ENCODE measurements at places on chromosomes 7 and 10.

DNA sequence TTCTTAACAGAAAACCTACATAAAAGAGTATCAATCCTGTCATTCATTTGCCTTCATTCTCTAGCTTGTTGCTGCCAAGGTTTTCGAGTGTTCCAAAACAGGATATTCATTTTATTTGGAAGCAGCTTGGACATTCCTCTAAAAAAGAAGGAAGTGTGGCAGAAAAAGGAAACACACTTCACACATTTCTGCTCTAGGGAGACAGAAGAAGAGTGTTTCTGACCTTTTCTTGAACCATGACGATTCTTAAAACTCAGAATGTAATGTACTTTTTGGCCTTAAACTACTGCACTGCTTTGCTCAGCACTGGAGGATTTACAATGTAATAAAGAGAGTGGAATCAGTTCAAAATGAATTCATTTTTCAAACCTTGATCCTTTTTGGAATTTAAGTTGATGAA, 81.3 kb downstream of the SEMA3A start:
- DNase-seq = no peak

GRCh38 chr10:118045837-118046394, 825 bp downstream of the RAB11FIP2 start:
- DNase-seq = peak; percentile 3

DNA sequence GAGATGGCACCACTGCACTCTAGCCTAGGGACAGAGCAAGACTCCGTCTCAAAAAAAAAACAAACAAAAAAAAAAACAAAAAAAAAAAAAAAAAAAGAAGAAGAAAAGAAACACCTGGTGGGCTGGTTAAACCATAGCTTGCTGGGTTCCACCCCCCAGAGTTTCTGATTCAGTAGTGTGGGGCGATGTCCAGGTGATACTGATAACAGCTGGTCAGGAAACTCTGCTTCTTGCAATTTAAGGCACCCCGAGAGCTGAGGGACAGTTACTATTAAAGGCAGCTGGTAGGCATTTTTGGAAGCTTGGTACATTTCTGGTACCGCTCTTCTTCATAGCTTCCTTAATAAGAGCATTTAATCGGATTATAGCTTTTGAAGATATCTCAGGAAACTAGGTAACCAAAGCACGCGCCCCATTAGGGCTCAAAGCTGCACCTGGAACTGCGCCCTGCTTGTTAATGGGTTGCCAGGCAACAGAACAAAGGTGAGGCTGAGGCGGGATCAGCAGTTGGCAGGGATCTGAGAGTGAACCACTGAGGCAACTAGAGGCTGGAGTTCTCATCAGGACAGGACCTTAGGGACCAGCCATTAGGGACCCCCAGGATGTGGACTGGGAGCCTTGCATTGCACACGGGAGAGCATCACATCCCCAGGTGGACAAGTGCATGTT, 6.5 kb upstream of the SDK1 start:
- DNase-seq = no peak

DNA sequence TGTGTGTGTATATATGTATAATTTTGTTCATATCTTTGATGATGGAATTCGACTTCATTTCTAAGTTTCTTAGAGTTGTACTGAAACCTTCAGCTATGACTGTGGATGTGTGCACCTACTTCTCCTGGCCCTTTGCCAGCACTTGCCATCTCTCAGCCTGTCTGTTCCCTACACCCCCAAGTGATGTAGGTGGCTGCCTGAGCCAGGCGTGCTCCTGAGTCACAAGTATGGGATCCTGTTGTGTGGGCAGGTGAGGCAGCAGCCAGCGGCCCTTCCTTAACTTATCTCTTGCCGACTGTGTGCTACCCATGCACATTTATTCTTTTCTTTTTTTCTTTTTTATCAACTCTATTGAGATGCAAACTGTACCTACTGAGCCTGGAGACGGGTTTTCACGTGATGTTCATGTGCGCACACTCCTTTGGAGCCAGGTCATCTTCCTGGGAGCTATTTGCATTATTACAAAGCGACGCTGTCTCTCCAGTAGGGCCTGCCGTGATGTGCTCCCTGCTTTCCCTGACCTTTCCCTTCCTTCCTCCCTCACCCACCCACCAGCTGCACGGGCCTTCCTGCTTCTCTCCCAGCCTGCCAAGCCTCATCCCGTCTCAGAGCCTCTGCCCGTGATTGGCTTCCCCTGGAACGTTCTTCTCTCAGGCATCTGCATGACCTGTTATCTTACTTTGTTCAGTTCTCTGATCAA, 31.3 kb upstream of the GALNT11 start:
- no peak for DNase-seq

Data from stimulated activated CD8-positive, alpha-beta memory T cell treated with anti-CD3 and anti-CD28 coated beads, Interleukin-4, amount 100 ng/mL, for 4 hours (primary cell).